CD4-positive, alpha-beta T cell treated with Interleukin-2 at 100 ng/mL for 4 hours (primary cell): ENCODE measurements at places on chromosomes 6 and 20.

DNA sequence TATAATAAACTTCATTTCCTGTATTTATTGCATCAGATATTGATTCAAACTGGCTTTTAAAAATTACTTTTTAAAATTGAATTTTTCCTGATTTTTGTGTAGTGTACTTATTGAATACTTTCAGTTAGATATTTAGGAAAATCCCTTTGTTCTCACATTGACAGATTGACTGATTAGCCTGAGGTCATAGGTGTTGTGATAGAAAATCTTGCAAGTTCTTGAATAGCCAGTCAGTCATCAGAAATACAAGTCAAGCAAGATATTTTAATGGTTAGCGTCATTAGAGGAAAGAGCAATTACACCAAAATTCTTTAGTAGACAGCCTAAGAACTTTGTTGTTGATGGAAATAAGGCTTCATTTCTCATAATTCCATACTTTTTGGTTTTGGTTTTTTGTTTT is 3.4 kb upstream of the TMEM30A start:
- DNase-seq = no peak

GRCh38 chr6:154245506-154245905 is 111.1 kb downstream of the IPCEF1 start:
- no peak for DNase-seq

- no peak for DNase-seq
These were observed 48.6 kb upstream of the SNX9 start for GRCh38 chr6:157774153-157775135.

DNA sequence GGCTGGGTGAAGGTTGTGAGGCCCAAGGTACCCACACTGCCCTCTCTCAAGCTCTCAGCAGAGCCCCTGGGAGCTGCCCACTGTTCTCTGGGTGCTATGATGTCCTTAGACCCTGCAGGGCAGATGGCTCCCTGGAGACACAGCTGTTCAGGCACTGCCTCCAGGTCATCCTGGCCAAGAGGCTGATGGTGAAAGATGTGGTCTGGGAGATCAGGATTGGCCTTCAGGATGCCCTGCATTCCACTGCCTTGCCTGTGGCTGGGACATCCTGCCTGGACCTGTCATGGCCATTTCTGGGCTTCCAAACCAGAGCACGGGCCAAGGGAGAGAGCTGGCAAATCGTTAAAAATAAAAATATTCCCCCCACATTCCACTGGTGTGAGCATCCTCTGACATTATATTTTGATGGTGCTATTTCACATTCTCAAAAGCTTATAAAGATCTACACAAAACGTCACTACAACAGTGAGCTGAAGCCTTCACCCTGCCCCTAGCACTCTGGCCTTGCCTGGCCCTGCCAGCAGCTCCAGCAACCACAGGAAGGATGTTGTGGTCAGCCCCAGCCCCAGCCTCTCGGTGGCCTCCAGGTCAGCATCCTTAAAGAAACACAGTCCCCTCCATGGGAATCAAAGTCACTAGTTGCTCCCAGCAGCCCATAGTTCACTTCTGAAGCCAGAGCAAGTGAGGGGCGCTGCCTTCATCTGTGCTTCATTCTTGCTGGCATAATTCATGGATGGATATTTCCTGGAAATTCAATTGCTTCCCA is 13.5 kb upstream of the KCNK16 start:
- DNase-seq = no peak

- DNase-seq = no peak
These were observed 93.7 kb downstream of the SSR1 start for GRCh38 chr6:7219310-7219709.

- DNase-seq = no peak
These were observed 49.8 kb upstream of the EYA4 start for GRCh38 chr6:133191323-133191722.

DNA sequence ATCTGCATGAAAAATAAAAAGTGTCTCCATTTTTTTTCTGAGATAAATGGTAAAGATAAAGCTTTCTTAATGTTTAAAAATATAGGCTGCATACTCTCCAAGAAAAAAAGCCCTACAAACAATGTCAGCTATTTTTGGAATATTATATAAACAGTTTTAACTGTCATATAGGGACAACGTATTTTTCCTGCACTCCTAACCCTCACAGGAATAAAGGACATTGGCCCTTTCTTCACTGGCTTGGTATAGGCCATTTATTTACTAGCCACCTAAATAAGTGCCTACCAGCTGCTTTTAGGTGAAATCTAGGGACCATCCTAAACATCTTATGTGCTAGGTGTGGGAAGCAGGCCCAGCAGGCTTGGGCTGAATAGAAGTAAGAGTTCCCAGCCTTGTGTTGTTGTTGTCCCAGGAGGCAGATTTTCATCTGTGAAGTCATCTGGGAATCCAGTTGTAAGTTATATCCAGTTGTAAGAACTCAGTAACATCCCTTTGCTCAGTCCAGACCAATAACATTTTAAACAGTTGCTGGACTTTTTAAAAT is 21.3 kb downstream of the FOXO3 start:
- no peak for DNase-seq

GRCh38 chr6:20055916-20056315 is 156.4 kb downstream of the MBOAT1 start:
- no peak for DNase-seq
